Adrenal gland (tissue), 19 donors: ENCODE measurements at places on chromosomes 2 and 18.

DNA sequence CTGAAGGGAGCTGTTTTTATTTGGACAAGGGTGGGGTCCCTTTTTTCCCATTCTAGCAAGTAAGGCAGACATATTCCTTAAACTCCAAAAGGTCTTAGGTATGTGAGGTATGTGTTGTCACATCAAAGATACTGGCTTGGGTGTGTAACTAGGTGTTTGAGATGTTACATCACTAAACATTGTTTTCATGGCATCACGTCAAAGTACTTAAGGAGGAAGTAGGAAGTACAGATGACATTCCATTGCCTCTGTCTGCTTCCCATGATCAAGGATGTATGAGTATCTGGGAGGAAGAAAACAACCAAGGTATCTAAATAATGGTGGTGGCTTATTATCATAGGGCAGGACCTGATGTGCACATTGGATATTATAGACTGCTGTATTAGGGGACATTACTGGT lies 39.3 kb downstream of the CD302 start:
- no peak for DNase-seq

GRCh38 chr2:63078852-63079606 lies 28.4 kb downstream of the OTX1 start:
- no peak for DNase-seq

- no peak for DNase-seq
Observed at GRCh38 chr2:65017335-65017734, 28.1 kb downstream of the SLC1A4 start.

GRCh38 chr2:241897231-241897916 lies 27.8 kb downstream of the RTP5 start:
- peak; percentile 12 for DNase-seq

GRCh38 chr2:188512456-188512855 lies 220.8 kb downstream of the GULP1 start:
- DNase-seq: no peak

DNA sequence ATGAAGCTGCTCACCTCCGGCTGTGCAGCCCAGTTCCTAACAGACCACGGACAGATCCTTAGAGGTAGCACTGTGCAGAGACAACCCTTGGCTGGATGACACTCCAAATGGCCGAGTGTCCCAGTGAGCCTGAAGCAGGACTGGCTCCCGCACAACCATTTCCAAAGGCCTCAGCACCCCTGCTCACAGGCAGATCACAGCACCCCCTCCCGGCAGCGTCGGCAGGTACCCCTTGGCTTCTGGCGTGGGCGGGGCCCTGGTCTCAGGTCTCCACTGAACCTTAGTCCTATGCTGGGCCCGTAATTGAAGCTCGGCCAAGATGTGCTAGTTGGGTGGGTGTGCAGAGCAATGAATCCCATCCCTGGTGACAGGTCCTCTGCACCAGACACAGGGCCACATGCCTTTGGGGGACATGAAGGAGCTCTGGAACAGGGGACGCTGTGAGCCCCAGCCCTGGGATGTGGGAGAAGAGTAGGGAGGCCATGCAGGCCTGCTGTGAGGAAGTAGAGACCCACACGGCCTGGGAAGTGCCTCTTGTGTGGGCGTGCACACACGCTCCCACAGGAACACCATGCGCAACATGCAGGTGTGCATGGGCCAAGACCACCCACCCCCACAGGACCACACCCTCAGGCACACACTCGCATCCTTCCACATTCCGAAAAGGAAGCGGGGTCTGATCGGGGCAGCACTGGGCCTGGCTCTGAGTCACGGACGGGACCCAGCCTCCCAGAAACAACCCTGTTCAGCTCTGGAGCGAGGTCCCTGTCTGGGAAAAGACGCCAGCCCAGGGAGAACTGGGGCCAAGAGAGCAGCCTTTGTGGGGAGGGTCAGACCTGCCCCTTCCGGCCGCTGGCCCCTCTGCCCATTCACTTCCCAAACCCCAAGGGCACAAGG lies 2.8 kb downstream of the DUSP2 start:
- DNase-seq: no peak

DNA sequence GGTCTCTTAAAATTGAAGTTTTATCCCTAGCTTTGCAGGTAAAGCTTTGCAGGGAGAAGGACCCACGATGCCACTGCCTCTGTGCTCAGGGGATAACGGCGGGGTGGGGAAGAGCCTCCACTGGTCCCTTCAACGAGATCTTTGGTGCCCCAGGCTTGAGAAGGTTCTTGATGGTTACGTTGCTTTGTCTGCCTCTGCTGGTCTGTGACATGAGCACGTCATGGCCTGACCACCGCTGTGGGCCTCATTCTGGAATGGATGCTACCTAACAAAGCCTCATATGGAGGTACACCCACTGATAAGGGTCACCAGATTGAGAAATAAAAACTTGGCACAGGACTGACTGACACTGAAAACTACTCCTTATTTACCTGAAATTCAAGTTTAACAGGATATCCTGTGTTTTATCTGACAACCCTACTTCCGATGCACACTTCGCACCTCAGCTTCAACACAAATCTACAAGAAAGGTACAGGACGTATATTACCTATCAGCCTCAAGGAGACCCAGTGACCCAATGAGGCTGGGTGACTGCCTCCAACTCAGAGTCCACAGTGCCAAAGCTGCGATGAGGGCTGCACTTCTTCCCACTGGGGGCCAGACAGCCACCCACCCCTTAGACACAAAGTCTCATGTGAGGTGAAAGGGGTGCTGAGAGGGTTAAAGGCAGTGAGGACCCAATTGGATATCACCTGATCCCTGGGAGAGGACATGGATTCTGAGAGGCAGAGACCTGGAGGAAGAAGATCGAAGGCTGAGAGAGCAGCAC lies 64.9 kb downstream of the EIPR1 start:
- DNase-seq: no peak

GRCh38 chr2:63614983-63615945 lies 26.5 kb downstream of the MDH1 start:
- DNase-seq: no peak

DNA sequence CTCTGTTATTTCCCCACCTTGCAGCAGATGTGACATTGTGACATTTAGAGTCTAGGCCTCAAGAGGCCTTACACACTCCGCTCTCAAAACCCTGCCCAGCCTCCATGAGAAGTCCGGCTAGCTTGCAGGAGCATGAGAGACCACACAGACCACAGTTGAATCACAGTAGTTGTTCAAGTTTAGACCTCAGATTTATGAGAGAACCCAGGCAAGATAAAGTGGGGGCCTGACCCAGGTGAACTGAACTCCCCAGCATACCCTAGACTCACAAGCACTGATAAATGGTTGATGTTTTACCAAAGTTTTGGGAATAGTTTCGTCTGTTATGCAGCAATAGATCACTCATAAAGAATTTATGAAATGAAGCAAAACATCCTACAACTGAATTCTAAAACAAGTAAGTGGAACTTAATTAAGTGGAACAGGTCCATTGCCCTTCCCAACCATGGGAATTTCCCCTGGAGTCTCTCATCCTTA lies 4.7 kb upstream of the STAT1 start:
- no peak for DNase-seq

DNA sequence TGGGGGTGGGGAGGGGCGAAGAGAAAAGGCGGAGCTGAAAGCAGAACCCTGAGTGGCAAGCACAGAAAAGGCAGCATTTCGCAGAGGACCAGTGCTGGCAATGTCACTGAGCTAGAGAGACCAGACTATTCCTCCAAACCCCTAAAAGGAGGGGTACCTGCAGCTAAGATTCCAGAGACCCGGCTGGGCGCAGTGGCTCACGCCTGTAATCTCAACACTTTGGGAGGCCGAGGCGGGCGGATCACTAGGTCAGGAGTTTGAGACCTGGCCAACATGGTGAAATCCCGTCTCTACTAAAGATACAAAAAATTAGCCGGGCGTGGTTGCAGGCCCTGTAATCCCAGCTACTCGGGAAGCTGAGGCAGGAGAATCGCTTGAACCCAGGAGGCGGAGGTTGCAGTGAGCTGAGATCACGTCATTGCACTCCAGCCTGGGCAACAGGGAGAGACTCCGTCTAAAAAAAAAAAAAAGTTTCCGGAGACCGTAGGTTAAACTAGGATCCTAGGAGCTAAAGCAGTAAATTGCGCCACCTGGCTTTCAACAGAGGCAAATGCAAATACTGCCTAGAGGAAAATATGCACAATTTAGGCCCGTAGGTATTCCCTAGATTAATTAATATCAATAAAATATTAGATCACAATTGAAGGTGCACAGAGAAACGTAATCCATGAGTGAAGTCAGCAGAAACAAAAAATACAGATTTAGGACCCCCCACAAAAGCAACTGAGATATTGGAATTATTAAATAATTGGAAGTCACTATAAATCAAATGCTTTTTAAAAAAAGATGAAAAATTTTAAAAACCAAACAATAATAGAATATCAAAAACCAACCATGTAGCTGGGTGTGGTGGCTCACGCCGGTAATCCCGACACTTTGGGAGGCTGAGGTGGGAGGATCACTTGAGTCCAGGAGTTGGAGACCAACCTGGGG lies 4.9 kb downstream of the UCN start:
- peak; percentile 75 for DNase-seq

- no peak for DNase-seq
Observed at GRCh38 chr2:117980783-117981676, 32.8 kb downstream of the CCDC93 start.

- no peak for DNase-seq
Observed at GRCh38 chr18:7733642-7734041, 166.5 kb downstream of the PTPRM start.

DNA sequence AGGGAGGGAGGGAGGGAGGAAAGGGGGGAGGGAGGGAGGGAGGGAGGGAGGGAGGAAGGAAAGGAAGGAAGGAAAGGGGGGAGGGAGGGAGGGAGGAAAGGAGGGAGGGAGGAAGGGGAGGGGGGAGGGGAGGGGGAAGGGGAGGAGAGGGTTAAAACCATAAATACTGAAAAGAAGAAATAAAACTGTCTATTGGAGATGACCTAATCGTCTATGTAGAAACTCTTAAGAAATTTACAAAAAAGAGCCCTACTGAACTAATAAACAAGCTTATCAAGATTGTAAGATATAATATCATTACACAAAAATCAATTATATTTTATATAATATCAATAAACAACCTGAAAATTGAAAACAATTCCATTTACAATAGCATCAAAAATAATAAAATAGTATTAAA lies 32.3 kb upstream of the CTDP1 start:
- no peak for DNase-seq

DNA sequence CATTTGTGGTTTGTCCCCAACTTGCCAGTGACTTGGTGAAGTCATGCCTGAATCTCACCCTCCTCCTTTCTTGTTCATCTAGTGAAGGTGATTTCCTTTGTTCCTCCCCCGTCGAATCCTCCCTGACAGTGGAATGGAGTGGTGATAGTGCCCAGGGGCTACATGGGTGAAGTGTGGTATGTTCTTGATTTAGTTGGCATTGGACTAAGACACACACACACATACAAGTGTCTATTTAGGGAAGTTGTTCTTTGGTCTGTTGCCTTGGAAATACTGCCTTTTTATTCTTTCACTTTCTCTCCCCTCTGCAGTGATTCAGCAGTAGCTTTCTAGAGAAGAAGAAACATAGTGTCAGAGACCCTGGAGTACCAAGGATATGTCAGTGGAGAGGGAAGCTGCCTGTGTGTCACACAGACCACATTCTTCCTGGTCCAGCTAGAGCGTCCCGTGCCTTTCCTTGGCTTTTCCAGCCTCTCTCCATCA lies 10.9 kb downstream of the INPP4A start:
- no peak for DNase-seq

DNA sequence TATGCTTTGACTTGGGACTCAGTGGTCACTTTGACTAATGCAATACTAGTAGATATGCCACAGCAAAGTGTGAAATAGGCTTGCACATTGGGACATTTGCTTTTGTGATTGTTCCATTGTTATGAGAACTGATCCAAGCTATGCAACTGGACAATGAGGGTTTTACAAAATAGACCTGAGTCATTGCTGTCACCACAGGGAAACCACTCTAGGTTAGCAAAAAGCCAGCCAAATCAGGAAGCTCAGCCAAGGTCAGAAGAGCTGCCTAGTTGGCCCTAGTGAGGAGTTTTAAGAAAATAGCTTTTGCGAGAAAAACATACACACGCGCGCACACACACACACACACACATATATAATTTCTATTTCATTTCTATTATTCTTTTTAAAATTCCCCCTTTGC lies 452.4 kb upstream of the CDH7 start:
- peak; percentile 57 for DNase-seq

GRCh38 chr18:5122272-5122671 lies 74.8 kb downstream of the AKAIN1 start:
- DNase-seq: no peak

DNA sequence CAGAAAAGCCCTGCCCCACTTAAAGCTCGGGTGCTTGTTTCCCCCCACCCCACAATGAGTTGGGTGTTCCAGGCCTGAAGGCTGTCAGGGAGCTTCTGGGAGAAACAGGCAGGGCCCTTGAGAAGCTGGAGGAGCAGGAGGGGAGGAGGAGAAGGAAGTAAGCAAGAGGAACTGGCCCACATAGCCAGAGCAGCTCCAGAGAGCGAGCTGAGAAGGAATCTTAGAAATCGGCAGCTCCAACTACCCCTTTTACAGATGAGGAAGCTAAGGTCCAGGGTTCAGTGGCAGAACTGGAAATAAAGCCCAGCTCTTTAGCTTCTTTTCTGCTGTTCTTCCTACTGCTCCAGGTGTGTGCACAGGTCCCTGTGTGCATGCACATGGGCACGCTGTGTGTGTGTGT lies 12.7 kb upstream of the KCNK3 start:
- DNase-seq: no peak

DNA sequence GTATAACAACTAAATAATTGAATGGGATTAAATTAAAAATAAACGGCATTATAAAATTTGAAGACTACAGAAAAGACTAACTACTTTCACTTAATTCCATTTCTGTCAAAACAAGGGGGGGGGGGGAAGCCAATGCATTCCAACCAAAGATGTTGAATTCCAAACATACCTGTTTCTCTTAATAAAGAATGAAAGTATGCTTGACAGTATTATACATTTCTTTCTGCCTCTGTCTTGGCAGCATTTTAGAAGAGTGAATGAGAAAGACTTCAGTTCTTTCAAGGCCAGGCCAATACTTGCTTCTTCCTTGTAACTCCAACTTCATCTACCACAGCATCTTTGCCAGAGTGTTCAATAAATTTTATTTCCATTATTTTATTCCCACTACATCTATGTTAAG lies 65.9 kb downstream of the PDE11A start:
- no peak for DNase-seq

GRCh38 chr2:233413046-233413445 lies 58.8 kb downstream of the DGKD start:
- no peak for DNase-seq

DNA sequence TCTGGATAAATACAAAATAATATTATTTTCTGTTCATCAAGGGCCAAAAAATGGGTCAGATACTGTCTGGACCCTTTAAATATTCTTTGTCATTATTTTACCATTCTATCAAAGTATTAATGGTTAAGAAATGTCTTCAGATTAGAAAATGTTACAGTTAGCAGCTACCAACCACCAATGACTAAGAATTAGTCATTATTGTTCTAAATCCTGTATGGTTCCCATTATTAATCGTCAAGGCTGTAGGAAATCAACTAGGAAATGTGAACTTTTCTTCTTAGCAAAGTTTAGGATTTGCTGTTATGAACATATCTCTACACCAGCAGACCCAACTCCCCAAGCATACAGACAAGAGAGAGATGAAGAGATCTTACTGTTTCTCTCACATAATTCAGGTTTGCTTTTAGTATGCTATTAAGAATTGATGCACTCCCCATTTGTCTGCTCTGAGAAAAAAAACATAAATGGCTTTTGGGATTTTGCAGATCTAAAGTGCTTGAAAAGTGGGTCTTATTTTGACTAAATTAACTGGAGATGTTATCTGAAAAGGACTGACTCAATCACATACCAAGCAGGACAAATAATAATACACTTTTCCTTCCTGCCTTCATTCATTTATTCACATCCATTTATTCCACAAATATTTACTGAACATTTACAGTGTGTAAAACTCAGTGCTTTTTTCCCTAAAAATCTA lies 147.7 kb downstream of the PPP1R1C start:
- DNase-seq: no peak
